ENCODE measurements at places on chromosomes 5 and 9.

DNA sequence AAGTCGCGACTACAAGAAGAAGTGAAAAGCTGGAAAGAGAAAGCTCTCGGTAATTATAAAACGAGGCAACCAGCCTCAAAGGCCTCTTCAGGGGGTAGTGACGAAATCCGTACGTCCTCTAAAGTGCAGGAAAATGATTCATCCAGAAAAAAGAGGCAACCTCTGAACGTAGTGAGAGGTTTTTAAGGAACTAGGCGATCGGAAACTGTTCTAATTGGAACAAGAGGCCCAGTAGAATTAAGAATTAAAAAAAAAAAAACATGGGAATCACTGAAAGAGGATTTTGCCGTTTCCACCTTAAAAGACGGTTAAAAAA, 1.0 kb downstream of the CSNK1A1 start:
- peak; percentile 10 for DNase-seq

DNA sequence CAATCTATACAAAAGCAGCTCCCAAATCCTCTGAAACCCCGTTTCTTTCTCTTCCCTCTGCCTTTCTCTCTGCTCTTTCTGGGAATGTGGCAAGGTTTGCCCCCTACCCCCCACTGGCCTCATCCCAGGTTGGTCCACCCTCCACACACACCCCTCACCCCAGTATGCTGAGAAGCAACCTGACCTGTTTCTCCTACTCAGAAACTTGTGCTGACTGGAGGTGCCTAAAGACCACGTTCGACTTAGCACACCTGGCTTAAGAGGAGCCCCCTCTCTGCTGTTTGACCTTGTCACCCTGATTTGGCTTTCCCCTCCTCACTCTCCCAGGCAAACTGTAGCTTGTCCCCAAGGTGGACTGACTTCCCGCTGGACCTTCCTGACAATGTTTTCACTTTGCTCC, 1.1 kb upstream of the SEPTIN8 start:
- DNase-seq = no peak

DNA sequence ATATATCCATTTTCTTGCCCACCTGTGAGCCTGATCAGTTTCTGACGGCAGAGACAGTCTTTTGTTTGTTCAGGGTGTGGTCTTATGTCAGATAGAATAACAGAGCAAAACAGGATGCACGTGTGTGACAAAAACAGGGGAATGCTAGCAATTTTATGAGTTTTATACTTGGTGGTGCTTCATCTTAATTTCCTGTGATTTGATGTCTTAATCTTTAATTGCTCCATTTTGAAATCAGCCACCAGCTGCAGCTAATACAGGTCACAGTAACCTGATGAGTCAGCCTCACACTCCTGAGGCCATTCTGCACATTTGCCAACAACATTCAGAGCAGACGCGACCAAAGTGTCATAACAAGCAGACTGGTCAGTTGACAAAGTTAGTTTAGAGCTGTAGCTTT, 42.3 kb upstream of the JMY start:
- no peak for DNase-seq

DNA sequence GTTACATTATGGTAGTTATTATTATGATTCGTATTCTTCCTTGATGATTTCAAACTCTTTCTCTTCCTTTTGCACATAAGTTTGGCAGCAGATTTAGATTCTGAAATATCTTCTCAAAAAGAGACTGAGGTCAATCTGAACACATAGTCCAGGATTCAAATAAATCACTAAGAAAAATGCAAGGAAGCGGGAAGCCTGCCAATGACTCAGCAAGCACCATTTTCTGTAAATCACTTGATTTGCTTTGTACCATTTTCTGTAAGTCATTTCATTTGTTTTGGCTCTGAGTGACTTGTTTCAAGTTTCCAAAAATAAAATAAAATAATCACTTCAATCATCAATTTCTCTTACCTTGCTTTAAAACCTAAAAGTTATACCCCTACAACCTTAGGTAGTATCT, 24.6 kb upstream of the GLIS3 start:
- DNase-seq = no peak

DNA sequence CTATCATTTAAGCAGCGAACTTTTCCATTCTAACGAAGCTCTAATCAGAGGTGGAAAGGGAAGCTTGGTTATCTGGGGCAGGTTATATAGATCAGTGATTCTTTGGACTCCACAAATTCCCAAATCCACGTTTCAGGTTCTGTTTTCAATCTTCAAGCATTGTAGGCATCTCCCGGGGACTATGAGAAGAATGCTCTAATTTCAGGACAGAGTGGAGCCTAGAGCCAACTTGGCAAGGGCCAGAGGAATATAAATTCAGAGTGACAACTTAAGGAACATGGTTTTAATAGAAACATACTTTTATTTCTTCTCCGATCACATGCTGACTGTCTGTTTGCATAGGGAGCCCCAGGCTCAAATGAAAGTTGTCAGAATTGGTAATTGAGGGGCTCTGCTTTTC, 514.0 kb upstream of the KLF4 start:
- no peak for DNase-seq

DNA sequence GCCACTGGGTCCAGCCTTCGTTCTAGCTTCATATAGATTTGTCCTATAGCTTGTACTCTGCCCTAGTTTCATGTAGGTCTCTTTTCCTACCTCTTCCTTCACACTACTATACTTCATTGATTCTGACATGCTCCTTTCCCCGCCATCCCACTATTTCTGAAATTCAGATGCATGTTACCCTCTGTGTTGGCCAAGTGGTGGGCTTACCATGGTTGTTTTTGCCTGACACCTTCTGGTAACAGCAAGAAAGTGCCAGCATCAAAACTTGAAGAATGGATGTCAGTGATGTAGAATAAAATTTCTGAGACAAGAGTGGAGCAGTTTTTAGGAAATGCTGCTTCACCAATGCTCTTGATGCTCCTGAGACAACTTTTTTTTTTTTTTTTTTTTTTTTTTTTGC, 19.5 kb upstream of the SERINC5 start:
- no peak for DNase-seq

DNA sequence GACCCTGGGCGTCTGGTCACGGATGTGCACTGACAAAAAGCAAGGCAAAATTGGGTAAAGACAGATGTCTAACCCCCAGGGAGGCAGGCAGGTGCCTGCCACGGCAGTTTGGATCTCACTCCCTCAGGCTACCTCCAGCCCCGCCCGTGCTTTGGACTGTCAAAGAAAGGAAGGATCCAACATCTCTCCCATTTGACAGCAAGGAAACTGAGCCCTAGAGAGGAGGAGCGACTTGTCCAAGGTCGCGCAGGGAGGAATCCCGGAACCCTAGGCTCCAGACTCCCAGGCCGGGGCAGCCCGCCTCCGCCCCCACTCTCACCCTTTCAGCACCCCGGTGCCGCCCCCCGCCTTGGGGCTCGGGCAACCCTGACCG, 376 bp downstream of the GOLGA1 start:
- DNase-seq = no peak

GRCh38 chr9:133742251-133742650, 4.1 kb upstream of the SARDH start:
- no peak for DNase-seq

DNA sequence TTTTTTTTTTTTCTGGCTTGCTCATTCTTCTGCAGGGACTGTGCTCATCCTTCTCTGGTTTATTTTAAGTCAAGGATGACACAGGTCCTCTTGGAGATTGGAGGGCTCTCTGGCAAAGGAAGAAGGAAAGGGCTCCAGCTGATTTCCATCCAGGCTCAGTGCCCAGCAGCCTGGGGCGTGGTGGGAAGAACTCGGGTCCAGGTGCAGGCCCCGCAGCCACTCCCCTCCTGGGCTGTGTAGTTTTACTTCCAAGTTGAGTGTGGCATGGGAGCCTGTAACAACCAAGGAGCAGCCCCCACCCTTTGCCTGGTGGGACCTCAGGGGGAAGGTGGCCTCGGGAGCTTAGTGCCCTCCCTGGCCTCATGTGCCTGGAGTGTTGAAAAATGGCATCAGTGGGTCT, 58.9 kb downstream of the ANKRD33B start:
- DNase-seq = no peak

DNA sequence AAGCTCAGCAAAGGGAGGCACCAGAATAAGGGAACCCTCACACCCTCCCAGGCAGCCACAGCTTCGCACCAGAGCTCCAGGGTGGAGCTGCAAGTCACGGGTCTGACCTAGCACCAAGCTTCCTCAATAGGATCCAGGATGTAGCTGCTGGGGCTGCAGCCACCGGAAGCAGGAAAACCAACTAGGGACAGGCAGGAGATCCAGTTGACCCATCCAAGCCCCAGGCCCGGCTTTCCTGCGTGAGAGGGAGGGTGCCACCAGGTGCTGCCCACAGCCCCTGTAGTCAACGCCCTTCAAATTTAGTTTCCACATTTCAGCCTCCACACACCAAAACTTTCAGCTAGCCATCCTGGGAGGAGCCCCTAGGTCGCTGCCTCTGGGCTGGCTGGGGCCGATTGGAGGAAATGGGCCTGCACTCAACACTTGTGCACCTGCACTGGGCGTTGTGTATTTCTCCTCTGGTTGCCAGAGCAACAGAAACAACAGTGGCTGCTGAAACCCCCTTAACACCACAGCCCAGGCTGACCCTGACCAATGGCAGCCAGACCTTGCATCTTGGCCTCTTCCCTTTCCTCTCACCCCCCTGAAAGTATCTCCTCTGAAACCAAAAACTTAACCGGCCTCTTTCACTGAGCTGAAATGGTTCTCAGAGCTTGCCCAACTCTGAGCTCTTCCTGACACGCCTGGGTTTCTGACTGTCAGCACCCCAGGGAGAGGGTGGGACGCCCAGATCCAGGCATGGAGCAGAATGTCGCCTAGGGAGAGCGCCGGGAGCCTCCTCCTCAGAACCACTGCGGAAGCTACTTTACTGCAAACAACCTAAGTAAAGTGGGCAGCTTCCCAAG, 226.5 kb upstream of the MAP3K1 start:
- peak; percentile 53 for DNase-seq

DNA sequence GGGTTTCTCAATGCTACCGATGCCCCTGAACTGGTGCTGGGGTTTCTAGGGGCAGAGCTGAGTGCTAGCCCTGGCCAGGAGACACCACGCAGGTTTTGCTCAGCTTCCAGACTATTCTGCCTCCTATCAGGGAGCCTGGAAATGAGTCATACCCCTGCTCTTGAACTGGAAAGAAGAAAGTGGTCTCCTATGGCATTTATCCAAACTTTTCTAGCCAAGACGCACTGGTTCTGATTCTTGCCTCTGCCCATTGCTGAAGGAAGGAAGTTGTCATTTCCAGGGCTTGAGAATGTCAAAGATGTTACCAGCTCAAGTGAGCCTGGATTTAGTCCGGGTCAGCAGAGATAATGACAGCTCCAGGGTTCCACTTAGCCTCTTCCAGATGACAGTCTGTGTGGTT, 561.9 kb downstream of the CDK5RAP2 start:
- DNase-seq = no peak
